Tibial nerve (tissue), 4 donors: ENCODE measurements at places on chromosomes 4 and X. TPM values are rescaled to one million over a fixed set of nuclear protein-coding genes. Genes with fewer than 3 reads are reported as not detected.

GEMIN8 gene
- total RNA-seq, result 27.8 TPM

CLDN2 gene
- 0.44 TPM for total RNA-seq

GATA1 gene
- not detected for total RNA-seq

TBL1X gene
- 20.0 TPM for total RNA-seq

FABP2 gene
- total RNA-seq, result not detected

ZCCHC18 gene
- 1.3 TPM for total RNA-seq

FGF13 gene
- 7.5 TPM for total RNA-seq

SCRG1 gene
- 0.21 TPM for total RNA-seq

HGFAC gene
- total RNA-seq, result not detected

FAM236D gene
- not detected for total RNA-seq

DNA sequence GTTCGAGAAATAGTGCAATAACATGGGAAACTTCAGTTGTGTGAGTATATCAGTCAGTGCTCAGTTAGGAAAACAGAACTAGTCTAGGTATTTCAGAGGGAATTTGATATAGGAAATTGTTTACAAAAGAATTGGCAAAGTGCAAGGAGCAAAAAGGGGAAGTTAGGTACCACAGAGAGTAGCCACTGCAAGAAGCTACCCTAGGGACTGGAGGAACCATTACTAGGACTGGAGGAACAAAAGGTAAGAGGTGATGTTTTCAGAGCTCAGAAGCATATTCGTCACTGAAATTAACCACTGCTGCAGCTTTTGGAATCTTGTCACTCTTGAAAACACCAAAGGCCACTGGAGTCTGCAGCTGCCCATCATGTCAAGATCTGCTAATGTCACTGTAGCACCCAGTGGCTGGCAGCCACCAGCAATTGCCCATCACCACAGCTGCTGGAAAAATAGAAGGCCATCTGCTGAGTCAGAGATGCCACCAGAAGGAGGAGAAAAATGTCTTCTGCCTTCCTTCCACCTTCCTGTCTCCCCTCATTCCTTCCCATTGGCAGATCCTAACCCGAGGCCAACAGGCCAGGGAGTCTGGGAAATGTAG is 160.6 kb upstream of the RPS6KA3 start:
- no peak overlapping the region for H3K4me3 ChIP-seq
- H3K36me3 ChIP-seq, result no peaks in the 10 kb centered on the region
- no peaks in the 10 kb centered on the region for H3K4me1 ChIP-seq
- peaks cover 2% of the 10 kb centered on the region for H3K27me3 ChIP-seq

- no peak for DNase-seq
- no peak overlapping the region for H3K27ac ChIP-seq
- H3K27me3 ChIP-seq, result no peaks in the 10 kb centered on the region
- no peaks in the 10 kb centered on the region for H3K4me1 ChIP-seq
- H3K36me3 ChIP-seq, result no peaks in the 10 kb centered on the region
- H3K4me3 ChIP-seq, result no peak overlapping the region
Observed at GRCh38 chr4:168612450-168613135, 115.7 kb downstream of the PALLD start.

- DNase-seq, result no peak
- H3K4me3 ChIP-seq, result no peak overlapping the region
- H3K4me1 ChIP-seq, result no peaks in the 10 kb centered on the region
Observed at GRCh38 chr4:184255361-184255760, 37.7 kb upstream of the ENPP6 start.

DNA sequence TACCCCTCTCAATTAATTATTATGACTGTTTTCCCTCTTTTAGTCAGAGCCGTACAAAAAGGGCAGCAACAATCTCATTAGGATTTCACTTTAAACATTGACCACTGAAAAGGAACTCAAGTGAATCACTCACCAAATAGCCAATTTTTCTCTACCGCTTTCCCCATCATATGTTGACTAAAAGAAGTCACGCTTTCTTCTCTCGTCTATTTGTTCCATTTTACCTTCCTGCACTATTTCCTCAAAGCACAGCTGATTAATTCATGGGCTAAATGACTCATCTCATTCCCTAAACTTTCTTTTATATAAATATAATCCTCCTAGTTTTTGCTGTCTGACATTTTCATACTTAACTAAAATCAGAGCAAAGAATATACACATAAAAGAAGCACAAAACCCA is 8.2 kb downstream of the MID1 start:
- no peaks in the 10 kb centered on the region for H3K27me3 ChIP-seq
- H3K27ac ChIP-seq, result peak overlapping the region; percentile 71
- no peak for DNase-seq
- no peaks in the 10 kb centered on the region for H3K36me3 ChIP-seq
- no peaks in the 10 kb centered on the region for H3K4me1 ChIP-seq

- no peak overlapping the region for H3K27ac ChIP-seq
- DNase-seq, result no peak
- no peaks in the 10 kb centered on the region for H3K27me3 ChIP-seq
- no peak overlapping the region for H3K4me3 ChIP-seq
- H3K36me3 ChIP-seq, result no peaks in the 10 kb centered on the region
- H3K4me1 ChIP-seq, result no peaks in the 10 kb centered on the region
Observed at GRCh38 chr4:81839347-81840042, 367.8 kb upstream of the RASGEF1B start.

DNA sequence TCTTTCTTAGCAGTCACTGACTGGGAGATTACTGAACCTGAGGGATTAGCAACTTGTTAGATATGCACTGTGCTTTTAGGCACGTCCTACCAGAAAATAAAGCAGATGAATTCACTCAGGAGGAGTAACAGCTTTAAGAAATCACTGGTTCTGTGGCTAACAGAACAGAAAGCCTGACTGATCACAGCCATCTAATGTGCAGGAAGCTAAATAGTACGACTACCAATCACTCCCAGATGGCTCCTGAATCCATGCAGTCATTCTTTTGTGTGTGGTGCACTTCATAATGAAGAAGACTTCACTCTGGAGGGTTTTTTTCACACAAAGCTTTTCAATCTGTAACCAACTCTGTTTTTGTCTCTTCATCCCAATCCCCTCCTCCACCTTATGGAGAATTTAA is 305.3 kb upstream of the INTU start:
- H3K36me3 ChIP-seq, result no peaks in the 10 kb centered on the region
- no peak for DNase-seq
- no peaks in the 10 kb centered on the region for H3K27me3 ChIP-seq
- no peak overlapping the region for H3K4me3 ChIP-seq
- H3K27ac ChIP-seq, result no peak overlapping the region
- H3K4me1 ChIP-seq, result no peaks in the 10 kb centered on the region

- no peak overlapping the region for H3K27ac ChIP-seq
- no peak overlapping the region for H3K4me3 ChIP-seq
- no peaks in the 10 kb centered on the region for H3K27me3 ChIP-seq
- no peaks in the 10 kb centered on the region for H3K36me3 ChIP-seq
- DNase-seq, result no peak
Observed at GRCh38 chr4:162865102-162865501, 301.6 kb downstream of the NAF1 start.

GRCh38 chrX:107675823-107676555 is 47.7 kb downstream of the PRPS1 start:
- H3K4me1 ChIP-seq, result peaks cover 10% of the 10 kb centered on the region
- peak overlapping the region; percentile 49 for H3K4me3 ChIP-seq
- DNase-seq, result no peak
- peak overlapping the region; percentile 96 for H3K27ac ChIP-seq

DNA sequence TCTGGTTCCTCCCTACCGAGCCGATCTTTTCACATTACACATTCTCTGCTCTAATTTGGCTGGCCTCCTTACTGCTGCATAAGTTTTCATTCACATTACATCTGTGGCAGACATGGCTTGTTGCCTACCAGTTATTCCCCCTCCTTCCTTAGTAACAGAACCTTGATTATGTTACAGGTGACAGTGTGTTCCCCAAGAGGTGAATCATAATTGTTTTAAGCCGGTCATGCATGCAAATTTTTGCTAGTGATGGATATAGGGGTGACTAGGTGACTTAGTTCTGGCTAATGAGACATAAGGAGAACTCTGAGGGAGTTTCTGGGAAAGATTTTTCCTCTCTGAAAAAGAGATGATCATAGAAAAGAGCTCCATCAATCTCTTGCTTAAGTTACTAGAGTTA is 8.4 kb upstream of the LAMP2 start:
- DNase-seq, result no peak
- no peak overlapping the region for H3K27ac ChIP-seq
- H3K36me3 ChIP-seq, result no peaks in the 10 kb centered on the region
- H3K27me3 ChIP-seq, result no peaks in the 10 kb centered on the region
- no peaks in the 10 kb centered on the region for H3K4me1 ChIP-seq
- H3K4me3 ChIP-seq, result no peak overlapping the region

GRCh38 chrX:153339662-153340061 is 5.7 kb downstream of the ZNF275 start:
- DNase-seq, result no peak
- H3K27me3 ChIP-seq, result no peaks in the 10 kb centered on the region
- H3K4me3 ChIP-seq, result no peak overlapping the region
- no peaks in the 10 kb centered on the region for H3K36me3 ChIP-seq

GRCh38 chrX:114581528-114582263 is 2.2 kb upstream of the HTR2C start:
- DNase-seq, result no peak
- no peak overlapping the region for H3K4me3 ChIP-seq
- peaks cover 89% of the 10 kb centered on the region for H3K27me3 ChIP-seq
- H3K27ac ChIP-seq, result no peak overlapping the region

GRCh38 chrX:115972717-115973116 is 197.8 kb upstream of the AGTR2 start:
- DNase-seq, result no peak
- no peaks in the 10 kb centered on the region for H3K4me1 ChIP-seq
- H3K27me3 ChIP-seq, result peaks cover 29% of the 10 kb centered on the region
- H3K4me3 ChIP-seq, result no peak overlapping the region
- no peaks in the 10 kb centered on the region for H3K36me3 ChIP-seq
- no peak overlapping the region for H3K27ac ChIP-seq

DNA sequence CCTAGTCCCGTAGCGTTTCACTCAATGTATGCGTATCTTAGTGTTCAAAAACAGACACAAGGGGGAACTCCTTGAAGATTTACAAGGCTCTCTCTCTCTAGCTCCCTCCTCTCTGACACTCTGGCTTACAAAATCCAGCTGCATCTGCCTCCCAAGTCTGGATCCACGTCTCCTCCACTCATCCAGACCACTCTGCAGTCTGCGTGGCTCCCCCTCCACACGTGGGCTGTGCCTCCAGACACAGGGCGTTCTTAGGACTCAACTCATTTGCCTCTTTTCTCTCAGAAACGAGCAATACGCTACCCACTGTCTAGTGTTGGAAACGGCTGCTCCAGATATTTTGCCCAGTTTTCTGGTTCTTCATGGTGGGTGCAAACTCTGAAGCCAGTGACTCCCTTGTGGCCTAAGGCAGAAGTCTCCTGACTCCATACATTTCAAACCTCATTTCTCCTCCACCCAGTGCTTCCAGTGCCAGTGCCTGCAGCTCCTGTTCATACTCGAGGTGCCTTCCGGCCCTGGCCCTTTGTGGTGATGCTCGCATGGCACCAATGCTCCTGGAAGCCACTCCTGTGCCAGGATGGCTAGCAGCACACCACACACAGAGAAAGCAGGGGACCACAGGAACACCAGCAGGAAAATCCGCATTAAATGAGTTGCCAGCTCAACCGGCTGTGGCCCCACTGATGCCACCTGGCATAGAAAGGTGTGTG is 24.1 kb downstream of the NAT8L start:
- no peaks in the 10 kb centered on the region for H3K36me3 ChIP-seq
- H3K27me3 ChIP-seq, result no peaks in the 10 kb centered on the region
- no peak overlapping the region for H3K4me3 ChIP-seq

GRCh38 chr4:81666491-81666890 is 194.8 kb upstream of the RASGEF1B start:
- no peaks in the 10 kb centered on the region for H3K27me3 ChIP-seq
- H3K4me1 ChIP-seq, result no peaks in the 10 kb centered on the region
- no peak overlapping the region for H3K4me3 ChIP-seq
- DNase-seq, result no peak
- no peak overlapping the region for H3K27ac ChIP-seq
